Right cardiac atrium (tissue), 5 donors: ENCODE measurements at places on chromosomes 3 and 15. TPM values are rescaled to one million over a fixed set of nuclear protein-coding genes. Genes with fewer than 3 reads are reported as not detected.

DNA sequence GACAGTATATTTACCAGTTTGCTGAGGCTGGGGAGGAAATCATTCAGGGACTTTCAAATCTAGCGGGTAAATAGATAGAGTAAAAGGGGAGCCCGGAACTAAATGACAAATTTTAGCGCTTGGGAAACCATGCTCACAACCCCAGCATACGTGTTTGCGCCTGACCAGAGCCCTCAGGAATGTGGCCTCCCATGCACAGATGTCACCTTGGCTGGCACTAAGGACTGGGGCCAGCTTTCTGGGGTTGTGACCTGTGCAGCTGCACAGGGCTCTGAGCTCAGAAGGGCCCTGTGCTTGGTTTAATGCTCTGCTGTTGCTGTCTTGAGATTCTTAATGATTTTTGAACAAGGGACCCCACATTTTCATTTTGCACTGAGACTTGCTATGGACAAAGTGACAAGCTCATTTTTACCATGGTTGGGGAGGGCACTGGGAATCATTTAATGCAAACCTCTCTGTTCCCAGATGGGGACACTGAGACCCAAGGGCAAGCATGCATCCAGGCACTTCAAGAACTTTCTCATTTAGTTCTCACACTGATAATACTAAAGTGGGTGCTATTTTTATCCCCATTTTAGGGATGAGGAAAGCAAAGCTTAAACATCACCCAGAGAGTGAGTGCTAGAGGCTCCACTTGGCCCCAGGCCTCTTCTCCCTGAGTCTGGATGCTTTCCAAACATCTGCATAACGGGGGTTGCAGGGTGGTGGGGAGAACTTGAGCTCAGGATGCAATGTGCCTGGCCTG lies 44.1 kb upstream of the FAM107A start:
- DNase-seq: no peak

GRCh38 chr3:4850211-4850927 lies 128.9 kb upstream of the BHLHE40 start:
- no peak for DNase-seq

- no peak for DNase-seq
Observed at GRCh38 chr15:57506422-57506821, 85.3 kb upstream of the MYZAP start.

The SNUPN gene
- 19.8 TPM for total RNA-seq

The CTXND1 gene
- 0.66 TPM for total RNA-seq

The KIF9 gene
- 9.9 TPM for total RNA-seq

- DNase-seq: no peak
Observed at GRCh38 chr3:192246847-192247559, 480.3 kb downstream of the FGF12 start.

The WDR93 gene
- total RNA-seq: not detected

The TF gene
- 2.1 TPM for total RNA-seq
